ENCODE measurements at places on chromosomes 3 and 15.

- no peak for DNase-seq
These were observed 3.0 kb downstream of the FAM174B start for GRCh38 chr15:92652576-92652966.

DNA sequence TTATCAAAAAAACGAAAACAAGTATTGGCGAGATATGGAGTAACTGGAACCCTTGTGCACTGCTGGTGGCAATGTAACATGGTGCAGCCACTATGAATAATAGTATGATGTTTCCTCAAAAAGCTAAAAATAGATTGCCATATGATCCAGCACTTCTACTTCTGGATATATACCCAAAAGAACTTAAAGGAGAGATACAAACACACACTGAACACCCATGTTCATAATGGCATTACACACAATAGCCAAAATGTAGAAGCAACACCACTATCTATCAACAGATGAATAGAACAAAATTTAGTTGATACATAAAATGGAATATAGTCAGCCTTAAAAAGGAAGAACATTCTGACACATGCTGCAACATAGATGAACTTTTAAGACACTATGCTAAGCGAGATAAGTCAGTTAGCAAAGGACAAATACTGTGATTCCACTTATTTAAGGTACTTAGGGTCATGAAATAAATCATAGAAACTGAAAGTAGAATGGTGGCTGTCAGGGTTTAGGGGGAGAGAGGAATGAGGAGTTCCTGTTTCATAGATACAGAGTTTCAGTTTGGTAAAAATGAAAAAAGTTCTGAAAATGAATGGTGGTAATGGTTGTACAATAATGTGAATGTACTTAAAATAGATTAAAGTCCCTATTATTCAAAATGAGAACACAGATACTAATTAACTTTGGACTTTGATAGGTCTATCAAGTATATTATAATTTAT, 59.4 kb upstream of the IMPG2 start:
- no peak for DNase-seq

DNA sequence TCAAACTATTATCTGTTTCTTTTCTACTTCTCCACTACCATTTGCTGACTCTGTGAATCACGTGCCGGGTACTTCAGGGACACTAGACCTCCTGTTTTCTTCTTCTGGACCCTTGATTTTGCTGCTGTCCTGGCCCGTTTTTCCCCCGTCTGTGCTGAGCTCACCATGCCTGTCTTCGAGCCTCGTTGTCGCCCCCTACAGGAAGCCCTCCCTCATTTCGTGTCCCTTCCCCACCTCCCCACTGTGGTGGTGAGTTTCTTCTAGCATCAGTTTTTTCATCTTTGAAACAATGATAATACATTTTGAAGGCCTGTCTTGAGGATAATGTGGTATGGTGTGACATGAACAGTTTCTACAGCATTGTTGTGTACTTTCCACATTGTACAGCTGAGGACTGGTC, 12.8 kb downstream of the GABRG3 start:
- DNase-seq: peak; percentile 69

- no peak for DNase-seq
These were observed 106.7 kb downstream of the RYK start for GRCh38 chr3:134143828-134144401.

GRCh38 chr3:113751141-113751540, 4.3 kb downstream of the ATP6V1A start:
- no peak for DNase-seq

- no peak for DNase-seq
These were observed 10.8 kb downstream of the NOX5 start for GRCh38 chr15:69025320-69025719.

Measured in H7 (cell line).